ENCODE measurements at places on chromosomes 1 and 21.

DNA sequence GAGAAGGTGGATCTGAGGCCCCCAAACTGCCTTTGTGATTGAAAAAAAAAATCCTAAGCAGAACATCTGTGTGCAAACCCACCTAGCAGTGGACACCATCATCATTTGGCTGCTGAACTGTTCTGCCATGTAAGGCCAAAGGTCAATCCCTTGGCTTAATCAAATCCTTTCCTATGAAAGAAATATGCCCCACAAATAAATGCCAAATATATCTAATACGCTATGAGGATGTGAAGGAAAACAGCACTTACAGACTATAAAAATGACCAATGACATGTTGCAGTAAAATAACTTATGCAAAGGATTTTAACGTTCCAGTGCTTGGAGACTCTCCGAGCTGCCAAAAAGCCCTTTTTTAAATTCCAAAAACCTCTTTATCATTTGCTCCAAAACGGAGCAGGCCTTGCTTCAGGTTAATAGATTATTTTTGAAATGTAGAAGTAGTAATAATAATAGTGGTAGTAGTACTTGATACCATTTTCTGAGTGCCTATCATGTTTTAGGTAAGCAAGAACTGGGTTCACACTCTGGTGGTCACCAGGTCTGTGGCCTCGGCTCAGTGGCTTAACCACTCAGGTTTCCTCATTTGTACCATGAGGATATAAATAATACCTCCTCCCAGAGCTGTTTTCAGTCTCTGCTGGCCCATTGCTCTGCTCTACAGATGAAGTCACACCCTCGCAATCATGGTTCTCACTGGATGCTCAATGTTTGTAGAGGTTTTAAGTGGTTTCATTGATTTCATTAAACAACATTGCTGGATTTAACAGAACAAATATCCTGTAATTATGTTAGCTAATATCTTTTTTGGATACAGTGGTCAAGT is 47.9 kb upstream of the EDEM3 start:
- DNase-seq = no peak

GRCh38 chr1:219076326-219076937 is 97.2 kb upstream of the LYPLAL1 start:
- DNase-seq = no peak

- no peak for DNase-seq
These were observed 80.5 kb upstream of the RALGPS2 start for GRCh38 chr1:178644308-178645120.

GRCh38 chr1:200550367-200550766 is 70.2 kb downstream of the KIF14 start:
- no peak for DNase-seq

GRCh38 chr1:47658161-47658920 is 220.5 kb downstream of the FOXD2 start:
- no peak for DNase-seq

- DNase-seq = no peak
These were observed 40.4 kb upstream of the ZBTB18 start for GRCh38 chr1:244010703-244011123.

DNA sequence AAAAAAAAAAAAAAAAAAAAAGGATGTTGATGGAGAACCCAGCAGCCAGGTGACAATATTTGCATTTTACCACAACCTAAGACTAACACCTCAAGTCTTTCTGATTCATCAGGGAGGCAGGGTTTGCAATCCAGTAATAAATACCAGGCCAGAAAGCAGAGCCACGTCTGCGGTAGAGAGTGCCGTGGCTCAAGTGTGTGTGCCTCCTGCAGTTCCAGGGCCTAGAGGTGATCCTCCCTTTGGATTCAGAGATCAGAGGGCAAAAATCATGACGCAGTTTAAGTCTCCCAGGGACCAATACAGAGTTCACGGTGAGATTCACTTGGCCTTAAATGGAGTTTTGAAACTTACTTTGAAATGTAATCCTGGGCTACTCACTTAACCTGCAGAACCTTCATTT is 34.9 kb downstream of the TMCO4 start:
- DNase-seq = no peak

DNA sequence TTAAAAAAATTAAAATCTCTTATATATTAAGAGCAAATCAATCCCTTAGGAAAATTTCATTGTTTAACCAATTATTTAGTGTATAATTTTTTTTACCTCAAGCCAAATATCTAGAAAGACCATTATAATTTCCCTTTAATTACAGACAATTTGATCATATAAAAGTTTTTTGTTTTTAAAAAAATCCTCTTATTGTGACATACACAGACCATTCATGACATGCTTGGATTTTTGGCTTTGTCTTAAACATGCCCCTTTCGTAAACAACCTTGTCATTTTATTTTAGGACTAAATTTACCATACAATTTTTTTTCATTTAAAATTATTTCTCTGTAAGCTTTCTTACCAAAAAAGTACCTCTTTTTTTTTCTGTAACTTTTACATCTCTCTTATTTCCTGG is 14.2 kb upstream of the CYP4B1 start:
- DNase-seq = no peak

GRCh38 chr21:14076143-14076806 is 134.5 kb downstream of the LIPI start:
- DNase-seq = no peak

- no peak for DNase-seq
These were observed 463.9 kb upstream of the PROX1 start for GRCh38 chr1:213523781-213524398.

DNA sequence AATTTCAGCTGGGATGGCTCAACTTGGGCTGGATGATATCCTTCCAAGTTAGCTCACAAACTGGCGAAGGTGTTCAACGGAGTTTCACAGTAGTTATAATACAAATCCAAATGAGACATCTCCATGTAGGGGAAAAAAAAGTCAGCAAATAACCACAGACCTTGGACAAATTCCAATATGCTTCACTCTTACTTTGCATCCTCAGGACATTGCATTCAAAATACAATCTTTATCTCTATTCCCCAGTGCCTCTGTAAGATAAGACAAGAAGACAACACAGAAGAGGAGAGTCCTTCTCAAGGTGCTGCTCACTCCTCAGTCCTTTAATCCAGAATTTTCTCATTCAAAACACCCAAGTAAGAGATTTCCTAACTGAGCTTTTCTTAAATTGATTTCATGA is 1797.7 kb downstream of the MRPL39 start:
- DNase-seq = no peak

DNA sequence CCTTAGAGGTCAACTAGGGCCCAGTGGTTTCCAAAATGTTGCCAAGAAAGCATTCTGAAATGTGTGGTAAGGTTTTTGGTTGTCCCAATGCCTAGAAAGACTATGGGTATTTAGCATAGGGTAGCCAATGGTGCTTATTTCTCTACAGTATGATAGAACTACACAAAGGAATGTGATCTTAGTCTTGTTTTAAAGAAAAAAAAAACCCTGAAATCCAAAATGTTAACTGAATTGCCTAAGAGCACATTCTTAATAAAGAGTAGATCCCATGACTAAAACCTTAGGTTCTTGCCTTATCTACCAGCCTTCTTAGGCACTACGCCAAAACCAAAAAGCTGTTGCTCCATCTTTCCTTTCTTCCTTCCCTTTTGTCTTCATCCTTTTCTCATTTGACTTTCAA is 428.2 kb downstream of the MRPL39 start:
- no peak for DNase-seq

- DNase-seq = peak; percentile 75
These were observed 10.6 kb upstream of the PARS2 start for GRCh38 chr1:54774820-54775498.
